ENCODE measurements at places on chromosomes 6 and 20.

- DNase-seq, result no peak
Observed at GRCh38 chr6:41336824-41337223, 1.4 kb downstream of the NCR2 start.

DNA sequence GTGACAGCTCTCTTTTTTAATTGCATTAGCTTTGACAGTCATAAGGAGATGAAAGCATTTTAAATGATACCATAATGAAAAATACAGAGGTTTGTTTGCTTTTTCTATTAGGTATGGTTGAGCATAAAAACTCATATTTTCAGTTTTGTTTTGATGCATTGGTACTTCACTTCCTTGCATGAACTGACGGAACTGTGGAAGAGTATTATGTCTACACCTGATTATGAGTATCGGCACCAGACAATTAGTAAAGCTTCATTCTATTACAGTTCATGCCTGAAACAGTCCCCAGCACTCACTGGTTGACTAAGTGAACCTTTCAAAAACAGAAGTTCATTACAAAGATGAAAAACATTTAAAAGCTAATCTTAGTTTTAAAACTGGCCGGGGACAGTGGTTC is 593.0 kb downstream of the GRIK2 start:
- DNase-seq, result no peak

GRCh38 chr20:54429364-54429763 is 46.0 kb upstream of the DOK5 start:
- no peak for DNase-seq

- no peak for DNase-seq
Observed at GRCh38 chr20:43507150-43508080, at the start of gene L3MBTL1. Gene L3MBTL1 (plus strand): TSS chr20:43507697. CDS start chr20:43513504, 5,807 bp downstream.

DNA sequence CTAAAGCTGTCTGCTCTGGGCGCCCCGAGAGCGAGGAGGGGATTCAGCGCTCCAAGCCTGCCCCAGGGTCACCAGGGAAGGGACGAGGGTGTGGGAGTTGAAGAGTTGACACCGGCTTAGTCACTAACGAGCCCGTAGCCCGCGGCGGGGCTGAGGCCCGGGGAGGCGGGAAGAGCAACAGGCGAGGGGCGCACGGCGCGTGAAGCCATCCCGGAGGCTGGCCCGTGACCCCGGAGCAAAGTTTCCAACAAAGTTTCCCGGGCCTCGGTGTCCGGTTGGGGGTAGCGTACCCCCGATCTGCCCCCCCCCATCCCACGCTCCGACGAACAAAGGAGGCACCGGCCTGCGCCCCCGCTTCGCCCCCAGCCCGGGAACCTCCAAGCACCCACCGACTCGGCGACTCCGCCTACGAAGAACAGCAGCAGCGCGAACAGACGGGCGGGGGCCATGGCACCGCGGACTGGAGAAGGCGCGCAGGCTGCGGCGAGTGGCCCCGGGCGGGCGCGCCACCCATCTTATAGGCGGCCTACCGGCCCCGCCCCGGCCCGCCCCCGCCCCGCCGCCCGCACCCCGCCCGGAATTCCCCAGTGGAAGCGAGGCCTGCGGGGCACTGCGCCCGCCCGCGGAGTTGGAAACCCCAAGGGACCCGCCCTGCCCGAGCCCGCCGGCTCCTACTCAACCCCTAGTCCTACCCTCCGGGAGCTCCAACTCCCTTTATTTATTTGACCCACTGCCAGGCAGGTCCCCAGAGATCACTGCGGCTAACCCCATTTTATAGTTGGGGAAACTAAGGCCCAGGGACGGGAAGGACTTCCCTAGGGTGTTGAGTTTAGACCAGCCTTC is at the start of gene SDC4:
Gene SDC4 (minus strand): TSS at position 489 of the 843 bp plus-strand sequence. CDS start 40 bp downstream, at position 449.
- no peak for DNase-seq

GRCh38 chr6:25608558-25609174 is 43.3 kb upstream of the SCGN start:
- no peak for DNase-seq

- DNase-seq, result no peak
Observed at GRCh38 chr6:12748815-12749521, 32.4 kb downstream of the PHACTR1 start.

- no peak for DNase-seq
Observed at GRCh38 chr6:101803136-101803535, 409.6 kb downstream of the GRIK2 start.

DNA sequence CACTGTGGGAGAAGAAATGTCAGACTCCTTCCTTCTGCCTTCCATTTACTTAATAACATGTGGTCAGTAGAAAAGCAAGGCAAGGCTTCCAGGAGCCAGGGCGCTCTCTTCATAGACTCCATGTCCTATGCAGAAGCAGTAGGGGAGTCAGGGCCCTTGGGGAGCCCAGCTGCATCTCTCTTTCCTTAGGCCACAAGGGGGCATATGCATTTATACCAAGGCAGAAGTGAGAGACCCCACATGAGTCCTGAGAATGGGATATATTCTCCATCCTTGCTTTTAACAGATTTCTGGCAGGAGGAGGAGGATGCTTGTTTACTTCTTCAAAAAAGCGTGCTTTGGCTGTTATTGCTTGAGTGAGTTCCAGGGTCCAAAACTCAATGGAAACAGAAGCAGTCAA is 198.5 kb downstream of the HIVEP2 start:
- no peak for DNase-seq

GRCh38 chr6:35359744-35360348 is 17.5 kb downstream of the PPARD start:
- no peak for DNase-seq

- no peak for DNase-seq
Observed at GRCh38 chr6:10194816-10195672, 219.8 kb downstream of the TFAP2A start.

DNA sequence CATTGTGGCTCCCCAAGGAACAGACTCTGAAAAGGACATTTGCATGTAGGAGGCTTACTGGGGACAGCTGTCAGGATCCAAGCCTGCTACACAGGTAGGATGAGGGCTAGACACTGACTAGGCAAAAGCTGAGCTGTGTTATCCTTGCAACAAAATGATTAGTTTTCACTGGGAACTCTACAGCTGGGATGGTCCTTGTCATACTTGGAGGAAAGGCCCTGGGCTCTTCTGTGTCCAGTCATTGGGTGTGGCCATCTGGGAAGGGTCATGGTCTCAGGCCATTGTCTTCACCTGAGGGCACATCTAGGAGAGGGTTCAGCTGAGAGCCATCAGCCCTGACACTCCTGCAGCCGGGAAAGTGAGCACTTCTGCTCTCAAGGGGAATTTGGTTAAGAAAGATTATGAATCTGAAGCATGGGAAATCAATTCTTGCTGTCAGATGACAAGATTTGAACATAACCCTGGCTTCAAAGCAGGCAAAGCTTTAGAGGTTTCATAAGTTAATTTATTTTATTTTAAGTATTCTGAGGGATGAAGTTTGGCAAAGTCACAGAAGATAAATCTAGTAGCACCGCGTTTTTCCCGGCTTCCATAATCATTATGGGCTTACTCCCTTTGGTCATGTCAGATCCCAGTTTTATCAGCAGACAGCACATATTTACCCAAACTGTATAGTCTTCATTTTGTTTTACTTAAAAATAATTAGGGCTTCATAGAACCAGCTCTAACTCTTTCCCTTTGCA is 78.4 kb upstream of the SLC22A23 start:
- DNase-seq, result no peak

DNA sequence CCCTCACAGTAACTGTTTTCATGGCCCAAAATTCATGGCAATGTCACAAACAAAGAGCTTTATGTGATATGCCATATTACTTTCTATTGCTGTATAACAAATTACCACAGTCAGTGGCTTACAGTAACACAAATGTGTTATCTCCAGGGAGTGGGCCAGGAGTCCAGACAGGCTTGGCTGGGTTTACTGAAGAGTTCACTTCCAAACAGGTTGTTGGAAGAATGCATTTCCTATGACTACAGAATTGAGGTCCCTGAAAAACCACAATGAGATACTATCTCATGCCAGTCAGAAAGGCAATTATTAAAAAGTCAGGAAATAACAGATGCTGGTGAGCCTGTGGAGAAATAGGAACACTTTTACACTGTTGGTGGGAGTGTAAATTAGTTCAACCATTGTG is 431.9 kb downstream of the PKHD1 start:
- DNase-seq, result no peak

DNA sequence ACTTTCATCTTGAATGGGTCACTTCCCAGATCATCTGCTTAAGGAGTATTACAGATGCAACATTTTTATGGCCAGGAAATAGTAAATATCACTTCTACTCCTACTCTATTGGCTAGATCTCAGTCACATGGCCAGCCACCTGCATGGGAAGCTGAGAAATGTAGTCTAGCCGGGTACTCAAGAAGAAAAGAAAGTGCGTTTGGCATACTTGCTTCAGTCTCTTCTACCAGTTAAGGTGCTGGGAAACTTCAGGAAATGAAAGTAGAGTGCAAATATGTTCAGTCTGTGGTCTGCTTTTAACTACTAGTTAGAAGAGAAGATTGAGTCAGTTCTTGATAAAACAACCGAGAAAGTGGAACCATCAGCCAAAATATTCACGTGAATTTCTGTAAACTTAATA is 129.2 kb downstream of the PDSS2 start:
- no peak for DNase-seq

- no peak for DNase-seq
Observed at GRCh38 chr6:168180548-168181011, 101.6 kb upstream of the FRMD1 start.

- no peak for DNase-seq
Observed at GRCh38 chr6:2969549-2969948, 1.8 kb downstream of the SERPINB6 start.

- DNase-seq, result no peak
Observed at GRCh38 chr6:17268114-17268513, 13.0 kb upstream of the RBM24 start.

GRCh38 chr6:125198398-125198937 is 44.9 kb downstream of the TPD52L1 start:
- DNase-seq, result no peak
